Thyroid gland (tissue), 4 donors: ENCODE measurements at places on chromosomes 11 and 22. TPM values are rescaled to one million over a fixed set of nuclear protein-coding genes. Genes with fewer than 3 reads are reported as not detected.
A peak's percentile ranks its signal among the peaks of the same experiment; 100 is the strongest.

Gene HIPK3
- 244 TPM for total RNA-seq

DNA sequence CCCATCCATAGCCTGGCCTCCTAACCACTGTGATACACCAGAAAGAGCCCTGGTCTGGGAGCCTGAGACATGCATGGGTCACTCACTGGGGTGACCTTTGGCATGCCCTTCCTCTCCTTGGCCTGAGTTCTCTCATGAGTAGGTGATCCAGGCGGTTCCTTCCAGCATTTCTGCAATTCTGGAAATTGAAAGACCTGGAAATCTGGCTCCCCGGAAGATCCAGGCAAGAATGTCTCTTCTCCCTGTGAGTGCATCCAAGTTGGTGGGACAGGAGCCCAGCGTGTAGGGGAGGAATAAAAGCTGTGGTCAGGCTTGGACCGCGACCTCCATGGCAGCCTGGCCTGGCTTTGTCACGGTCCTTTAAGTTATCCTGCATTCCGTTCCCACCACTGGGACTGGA lies 16.1 kb upstream of the SYT7 start:
- no peak for DNase-seq
- no peak overlapping the region for H3K27ac ChIP-seq
- H3K4me1 ChIP-seq: peaks cover 26% of the 10 kb centered on the region
- no peak overlapping the region for H3K4me3 ChIP-seq
- no peaks in the 10 kb centered on the region for H3K27me3 ChIP-seq
- H3K36me3 ChIP-seq: no peaks in the 10 kb centered on the region

DNA sequence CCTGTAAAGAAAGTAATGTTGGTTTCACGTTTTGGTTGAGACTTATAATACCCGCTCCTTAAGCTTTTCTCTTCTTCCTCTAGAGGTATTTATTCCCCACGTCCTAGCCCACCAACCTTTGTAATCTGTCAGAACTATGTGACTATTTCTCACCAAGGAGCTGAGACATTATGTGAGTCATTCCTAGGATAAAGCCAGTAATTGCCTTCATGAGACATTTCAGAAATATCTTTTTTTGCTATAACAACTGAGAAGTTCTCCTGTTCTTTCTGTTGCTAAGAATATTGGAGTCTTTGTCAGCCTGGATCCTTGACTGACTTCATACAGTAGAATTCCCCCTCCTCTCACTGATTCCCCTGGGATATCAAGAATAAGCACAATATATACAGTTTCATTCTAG lies 1497.0 kb upstream of the TENM4 start:
- DNase-seq: no peak
- no peaks in the 10 kb centered on the region for H3K36me3 ChIP-seq
- H3K27me3 ChIP-seq: no peaks in the 10 kb centered on the region
- no peak overlapping the region for H3K4me3 ChIP-seq

GRCh38 chr11:104094576-104094975 lies 58.1 kb downstream of the DDI1 start:
- no peak overlapping the region for H3K4me3 ChIP-seq
- H3K4me1 ChIP-seq: no peaks in the 10 kb centered on the region
- no peaks in the 10 kb centered on the region for H3K27me3 ChIP-seq
- H3K27ac ChIP-seq: no peak overlapping the region
- H3K36me3 ChIP-seq: no peaks in the 10 kb centered on the region

DNA sequence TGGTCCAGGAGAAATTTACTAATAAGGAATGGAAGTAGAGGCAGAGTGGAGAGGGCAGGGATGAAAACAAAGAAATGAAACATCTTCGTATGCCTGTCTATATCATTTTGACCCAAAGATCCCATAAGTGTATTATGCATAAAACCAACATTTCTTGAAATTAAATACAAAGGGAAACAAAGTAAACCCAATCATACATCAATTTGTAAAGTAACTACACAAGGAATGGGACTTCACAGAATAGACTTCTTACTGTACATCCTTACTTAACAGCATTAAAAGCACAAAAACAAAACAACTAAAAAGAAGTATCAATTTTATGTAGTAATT lies 253.6 kb upstream of the CCDC179 start:
- no peaks in the 10 kb centered on the region for H3K27me3 ChIP-seq
- no peak overlapping the region for H3K4me3 ChIP-seq
- no peaks in the 10 kb centered on the region for H3K4me1 ChIP-seq
- no peaks in the 10 kb centered on the region for H3K36me3 ChIP-seq

Gene C11orf86
- not detected for total RNA-seq

DNA sequence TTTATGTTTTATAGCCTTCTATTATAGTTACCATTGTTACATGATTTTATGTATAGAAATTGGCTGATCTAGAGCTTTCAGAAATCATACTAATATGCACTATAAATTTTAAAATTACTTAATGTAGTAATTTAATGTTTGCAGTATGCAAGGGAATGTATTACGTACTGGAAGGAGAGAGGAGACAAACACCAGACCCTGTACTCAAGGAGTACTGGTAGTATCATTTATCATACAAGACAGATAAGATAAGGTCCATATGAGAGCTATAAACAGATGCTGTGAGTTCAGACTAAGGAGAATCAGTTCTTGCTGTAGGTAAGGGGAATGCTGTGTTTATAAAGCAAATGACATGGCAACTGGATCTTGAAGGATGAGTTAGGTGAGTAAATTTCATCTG lies 765 bp downstream of the BCO2 start:
- no peak overlapping the region for H3K4me3 ChIP-seq
- DNase-seq: no peak
- H3K27me3 ChIP-seq: no peaks in the 10 kb centered on the region
- H3K4me1 ChIP-seq: peaks cover 11% of the 10 kb centered on the region

Gene PAK1
- total RNA-seq: 47.0 TPM

DNA sequence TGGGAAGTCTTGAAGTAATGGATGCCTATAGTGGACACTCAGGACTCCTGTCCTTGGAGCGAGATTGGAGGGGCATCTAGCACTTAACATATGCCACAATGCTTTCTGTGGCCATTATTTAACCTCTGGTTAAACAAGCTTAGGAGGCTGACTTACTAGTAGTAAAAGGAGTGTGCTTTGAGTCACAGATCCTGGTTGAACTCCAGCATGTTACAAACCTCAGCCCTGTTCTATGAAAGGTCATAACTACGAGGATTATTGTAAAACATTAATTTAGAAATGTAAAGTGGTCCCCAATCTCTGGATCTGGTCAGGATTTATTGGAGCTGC lies 1.1 kb upstream of the LBHD1 start:
- no peaks in the 10 kb centered on the region for H3K27me3 ChIP-seq
- H3K27ac ChIP-seq: no peak overlapping the region
- H3K4me1 ChIP-seq: peaks cover 33% of the 10 kb centered on the region
- H3K36me3 ChIP-seq: peaks cover 12% of the 10 kb centered on the region
- no peak for DNase-seq
- H3K4me3 ChIP-seq: no peak overlapping the region

Gene IL18
- 18.3 TPM for total RNA-seq

DNA sequence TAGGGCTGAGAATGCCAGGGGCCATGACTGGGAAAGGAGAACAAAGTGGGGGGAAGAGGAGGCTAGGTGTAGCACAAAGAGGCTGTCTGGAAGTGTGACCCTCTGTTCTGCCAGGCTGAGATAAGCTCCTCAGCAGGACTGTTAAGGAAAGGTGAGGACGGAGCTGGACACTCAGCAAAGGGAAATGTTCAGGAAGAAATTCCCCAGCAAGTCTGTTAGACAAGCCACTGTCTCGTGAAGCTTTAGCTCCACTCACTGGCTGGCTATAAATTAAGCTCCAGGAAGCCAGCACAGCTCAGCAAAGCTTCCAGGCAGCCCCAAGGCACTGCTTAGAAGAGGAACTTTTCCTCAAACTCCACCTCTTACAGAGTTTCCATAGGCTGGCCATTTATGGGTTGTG lies 181.2 kb upstream of the API5 start:
- no peak for DNase-seq
- H3K4me3 ChIP-seq: no peak overlapping the region
- no peaks in the 10 kb centered on the region for H3K4me1 ChIP-seq
- no peak overlapping the region for H3K27ac ChIP-seq

Gene PGR
- total RNA-seq: 0.89 TPM

Gene ZFPL1
- total RNA-seq: 28.3 TPM

Gene ANKK1
- 0.27 TPM for total RNA-seq

- no peaks in the 10 kb centered on the region for H3K27me3 ChIP-seq
- H3K4me1 ChIP-seq: no peaks in the 10 kb centered on the region
- no peak overlapping the region for H3K27ac ChIP-seq
- DNase-seq: no peak
- no peaks in the 10 kb centered on the region for H3K36me3 ChIP-seq
- no peak overlapping the region for H3K4me3 ChIP-seq
Observed at GRCh38 chr11:85799142-85799541, 11.8 kb downstream of the SYTL2 start.

GRCh38 chr11:42234451-42234951 lies 775.0 kb upstream of the LRRC4C start:
- DNase-seq: no peak
- no peak overlapping the region for H3K4me3 ChIP-seq
- no peaks in the 10 kb centered on the region for H3K4me1 ChIP-seq
- H3K27ac ChIP-seq: no peak overlapping the region
- no peaks in the 10 kb centered on the region for H3K36me3 ChIP-seq

Gene HEPHL1
- 0.24 TPM for total RNA-seq

Gene OR5AR1
- total RNA-seq: not detected

DNA sequence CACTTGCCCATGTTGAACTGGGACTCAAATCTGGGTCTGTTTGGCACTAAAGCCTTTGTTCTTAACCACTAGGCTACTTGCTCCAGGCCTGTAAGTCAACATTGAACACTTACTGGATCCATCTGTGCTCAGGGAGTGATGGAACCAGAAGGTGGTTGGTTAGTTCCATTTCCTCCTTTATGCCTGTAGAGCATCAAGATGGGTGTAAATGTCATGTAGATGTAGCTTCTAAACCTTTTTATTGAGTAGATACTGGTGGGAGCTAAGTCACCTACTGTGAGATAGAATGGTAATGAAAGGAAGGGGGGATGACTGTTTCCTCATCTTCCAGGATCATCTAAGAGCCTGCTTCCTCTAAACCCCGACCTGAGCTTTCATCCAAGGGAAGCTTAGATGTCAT lies 38.6 kb upstream of the ALKBH3 start:
- H3K27me3 ChIP-seq: no peaks in the 10 kb centered on the region
- no peaks in the 10 kb centered on the region for H3K4me1 ChIP-seq
- H3K27ac ChIP-seq: no peak overlapping the region
- H3K36me3 ChIP-seq: no peaks in the 10 kb centered on the region

DNA sequence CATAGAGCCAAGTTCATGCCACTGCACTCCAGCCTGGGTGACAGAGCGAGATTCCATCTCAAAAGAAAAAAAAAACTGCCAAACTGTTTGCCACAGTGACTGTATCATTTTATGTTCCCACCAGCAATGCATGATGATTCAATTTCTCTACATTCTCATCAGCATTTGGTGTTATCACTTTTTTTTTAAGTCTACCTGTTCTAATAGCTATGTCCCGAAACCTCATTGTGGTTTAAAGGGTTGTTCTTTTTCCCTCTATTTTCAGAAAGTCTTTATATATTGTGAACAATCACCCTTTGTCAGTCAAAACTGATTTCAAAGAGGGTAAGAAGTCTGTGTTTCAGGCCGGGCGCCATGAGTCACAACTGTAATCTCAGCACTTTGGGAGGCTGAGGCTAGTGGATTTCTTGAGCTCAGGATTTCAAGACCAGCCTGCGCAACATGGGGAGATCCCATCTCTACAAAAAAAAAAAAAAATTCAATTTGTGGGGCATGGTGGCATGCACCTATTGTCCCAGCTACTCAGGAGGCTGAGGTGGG lies 14.8 kb upstream of the FAM168A start:
- no peak for DNase-seq
- H3K4me1 ChIP-seq: no peaks in the 10 kb centered on the region
- no peaks in the 10 kb centered on the region for H3K36me3 ChIP-seq
- H3K27me3 ChIP-seq: no peaks in the 10 kb centered on the region

DNA sequence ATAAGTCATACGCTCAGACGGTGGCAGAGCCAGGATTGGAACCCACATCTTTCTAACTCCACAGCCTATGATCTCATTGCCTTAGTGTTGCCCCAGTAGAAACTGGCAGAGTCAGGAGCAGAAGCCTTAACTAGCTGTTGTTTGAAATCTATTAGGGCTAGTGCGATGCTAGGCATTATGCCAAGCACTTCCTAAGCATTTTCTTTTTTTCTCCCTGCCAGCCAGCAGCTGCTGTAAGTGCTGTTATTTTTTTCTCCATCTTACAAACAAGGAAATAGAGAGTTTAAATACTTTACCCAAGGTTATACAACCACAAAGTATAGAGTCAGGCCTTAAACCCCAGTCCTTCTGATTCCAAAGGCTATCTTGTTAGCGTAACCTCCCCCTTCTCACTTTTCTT lies 161.0 kb upstream of the SORL1-AS1 start:
- H3K27me3 ChIP-seq: no peaks in the 10 kb centered on the region
- no peak overlapping the region for H3K27ac ChIP-seq
- no peak overlapping the region for H3K4me3 ChIP-seq
- no peaks in the 10 kb centered on the region for H3K4me1 ChIP-seq

DNA sequence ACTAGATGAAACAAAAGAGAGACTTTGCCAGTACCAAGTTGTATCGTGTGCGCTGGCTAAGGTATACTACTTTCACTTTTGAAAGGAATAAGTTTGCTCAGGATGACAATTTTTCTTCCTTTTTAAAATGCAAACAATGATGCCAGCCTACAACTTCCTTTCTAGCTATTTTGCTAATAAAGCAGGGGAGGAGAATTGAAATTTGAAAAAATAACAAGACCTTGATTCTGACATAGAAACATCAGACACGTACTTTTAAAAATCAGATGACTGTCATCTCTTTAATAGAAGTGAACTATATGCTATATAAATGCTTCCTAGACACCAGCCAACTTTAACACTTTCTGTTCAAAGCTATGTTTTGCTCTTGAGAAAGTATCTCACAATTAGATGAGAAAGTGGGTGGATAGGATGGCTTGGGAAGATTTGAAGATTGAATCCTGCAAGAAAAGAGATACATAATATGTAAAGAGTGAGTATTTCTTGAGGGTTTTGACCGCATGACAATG lies 41.7 kb upstream of the BLID start:
- H3K4me3 ChIP-seq: peak overlapping the region; percentile 5
- H3K36me3 ChIP-seq: no peaks in the 10 kb centered on the region
- H3K27ac ChIP-seq: peak overlapping the region; percentile 75
- peaks cover 27% of the 10 kb centered on the region for H3K4me1 ChIP-seq
- H3K27me3 ChIP-seq: no peaks in the 10 kb centered on the region

DNA sequence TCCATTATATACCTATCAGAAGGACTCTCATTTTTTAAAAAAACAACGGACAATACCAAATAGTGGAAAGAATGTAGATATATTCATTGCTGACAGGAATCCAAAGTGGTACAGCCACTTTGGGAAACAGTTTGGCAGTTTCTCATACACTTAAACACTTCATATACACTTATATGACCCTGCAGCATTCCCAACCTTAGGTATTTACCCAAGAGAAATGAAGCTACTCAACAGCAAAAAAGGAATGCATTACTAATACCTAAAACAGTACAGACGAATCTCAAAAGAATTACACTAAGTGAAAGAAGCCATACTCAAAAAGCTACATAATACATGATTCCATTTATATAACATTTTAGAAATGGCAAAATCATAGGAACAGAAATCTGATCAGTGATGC lies 51.5 kb downstream of the RBFOX2 start:
- DNase-seq: no peak
- no peaks in the 10 kb centered on the region for H3K36me3 ChIP-seq
- H3K27me3 ChIP-seq: no peaks in the 10 kb centered on the region
- H3K4me1 ChIP-seq: peaks cover 33% of the 10 kb centered on the region
